AG09319 (cell line): ENCODE measurements at places on chromosomes 13 and 19.

GRCh38 chr13:75375329-75375728, 106.6 kb downstream of the TBC1D4 start:
- no peak for DNase-seq

DNA sequence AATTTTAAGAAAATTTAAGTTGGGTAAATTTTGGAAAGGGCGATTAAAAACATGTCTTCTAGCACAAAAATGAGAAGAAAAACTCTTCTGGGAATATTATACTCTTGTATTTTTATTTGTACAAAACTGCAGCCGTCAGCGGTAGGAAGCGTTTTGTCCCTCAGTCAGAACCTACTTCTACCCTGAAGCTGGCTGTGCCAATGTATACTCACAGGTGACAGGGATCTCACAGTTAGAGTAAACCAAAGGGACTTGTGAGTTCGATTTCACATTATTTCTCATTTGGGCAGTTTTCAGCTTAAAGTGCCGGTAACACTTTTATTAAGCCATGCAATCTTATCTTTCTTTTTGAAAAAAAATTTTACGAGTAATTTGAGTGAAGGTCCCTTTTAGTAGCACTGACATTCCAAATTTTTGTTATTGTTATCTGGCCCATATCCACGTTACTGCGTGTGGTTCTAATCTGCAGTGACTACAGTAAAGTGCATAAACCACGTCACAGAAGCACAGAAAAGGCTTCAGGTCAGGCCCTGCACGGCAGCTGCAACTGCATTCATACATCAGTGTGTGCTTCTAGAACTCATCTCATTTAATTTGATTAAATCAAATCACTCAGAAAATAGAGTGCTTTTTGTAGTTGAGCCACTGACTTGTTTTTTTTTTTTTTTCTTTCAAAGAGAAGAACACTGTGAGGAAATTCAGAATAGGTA, 387.3 kb downstream of the LIG4 start:
- DNase-seq, result no peak

DNA sequence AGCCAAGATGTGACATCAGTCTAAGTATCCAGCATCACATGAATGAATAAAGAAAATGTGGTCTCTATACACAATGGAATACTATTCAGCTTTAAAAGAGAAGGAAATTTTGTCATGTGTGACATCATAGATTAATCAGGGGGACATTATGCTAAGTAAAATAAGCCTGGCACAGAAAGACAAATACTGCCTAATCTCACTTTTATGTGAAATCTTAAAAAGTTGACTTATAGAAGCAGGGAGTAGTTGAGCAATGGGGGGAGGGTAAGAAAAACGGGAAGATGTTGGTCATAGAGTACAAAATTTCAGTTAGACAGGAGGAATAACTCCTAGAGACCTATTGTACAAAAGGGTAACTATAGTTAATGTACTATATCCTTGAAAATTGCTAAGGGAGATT, 10.4 kb upstream of the LCP1 start:
- DNase-seq, result no peak

- no peak for DNase-seq
Measured at GRCh38 chr19:55258476-55258827, 365 bp downstream of the PPP6R1 start.

- DNase-seq, result no peak
Measured at GRCh38 chr13:53460796-53461195, 432.2 kb downstream of the OLFM4 start.

GRCh38 chr13:111521030-111521429, 200.6 kb downstream of the TEX29 start:
- DNase-seq, result no peak

DNA sequence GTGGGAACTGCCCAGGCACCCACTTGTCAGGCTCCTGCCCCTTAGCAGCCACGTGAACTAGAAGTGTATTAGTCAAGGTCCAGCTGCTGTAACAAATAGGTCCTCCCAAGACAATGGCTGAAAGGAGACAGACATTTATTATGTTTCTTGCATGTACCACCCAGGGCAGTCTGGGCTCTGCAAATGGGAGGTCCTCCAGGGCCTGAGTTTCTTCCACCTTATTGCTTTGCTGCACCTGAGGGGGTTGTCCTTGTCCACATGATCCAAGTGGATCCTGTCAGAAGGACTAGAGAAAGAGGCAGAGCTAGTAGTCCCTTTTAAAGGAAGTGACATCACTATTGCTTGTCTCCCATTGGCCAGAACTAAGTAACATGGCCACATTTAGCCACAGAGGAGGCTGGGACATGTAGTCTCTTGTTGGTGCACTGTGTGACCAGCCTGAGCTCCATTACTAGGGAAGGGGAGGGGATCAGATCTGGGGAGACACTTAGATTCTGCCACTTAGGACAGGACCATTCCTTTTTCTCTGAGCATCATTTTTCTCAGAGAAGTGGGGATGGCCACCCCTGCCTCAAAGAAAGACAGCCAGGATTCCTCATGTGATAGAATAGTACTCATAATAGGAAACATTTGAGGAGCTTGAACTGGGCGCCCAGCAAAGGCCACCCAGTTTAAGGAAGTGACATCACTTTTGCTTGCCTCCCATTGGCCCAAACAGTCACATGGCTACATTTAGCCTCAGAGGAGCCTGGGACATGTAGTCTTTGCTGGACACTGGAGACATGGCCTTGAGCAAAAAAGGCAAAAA, 15.1 kb downstream of the CC2D1A start:
- DNase-seq, result no peak

DNA sequence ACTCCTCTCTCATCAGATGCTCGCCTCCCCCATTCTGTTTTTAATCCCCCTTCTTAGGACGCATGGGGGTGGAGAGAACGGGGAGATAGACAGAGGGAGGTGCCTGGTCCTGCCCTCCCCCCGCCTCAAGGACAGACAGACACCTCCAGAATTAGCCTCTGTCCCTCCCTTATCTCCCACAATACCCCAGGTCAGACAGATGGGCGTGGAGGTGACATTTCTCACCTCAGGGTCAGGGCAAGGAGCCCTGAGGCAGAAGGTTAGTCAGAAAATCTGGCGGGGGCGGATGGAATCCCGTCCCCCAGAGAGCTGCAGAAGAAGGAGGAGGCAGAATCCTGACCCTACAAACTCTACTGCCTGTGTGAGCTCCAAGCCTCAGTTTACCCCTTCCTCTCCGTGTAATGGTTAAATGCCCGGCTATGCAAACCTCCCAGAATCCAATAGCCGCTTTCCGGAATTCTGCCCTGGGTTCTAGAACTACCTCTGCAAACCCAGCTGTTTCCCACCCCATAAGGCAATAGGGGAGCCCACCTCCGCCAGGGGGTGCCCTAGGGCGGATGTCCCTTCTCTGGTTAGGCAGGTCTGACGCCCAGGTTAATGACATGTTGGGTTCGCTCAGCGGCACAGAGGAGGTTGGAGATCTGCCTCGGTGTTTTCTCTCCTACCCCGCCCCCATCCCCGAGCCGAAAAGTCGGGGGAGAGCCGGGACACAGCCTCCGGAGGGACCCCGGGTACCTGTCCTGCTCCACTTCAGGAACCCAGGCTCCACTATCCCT, 900 bp downstream of the PPP1R13L start:
- no peak for DNase-seq

DNA sequence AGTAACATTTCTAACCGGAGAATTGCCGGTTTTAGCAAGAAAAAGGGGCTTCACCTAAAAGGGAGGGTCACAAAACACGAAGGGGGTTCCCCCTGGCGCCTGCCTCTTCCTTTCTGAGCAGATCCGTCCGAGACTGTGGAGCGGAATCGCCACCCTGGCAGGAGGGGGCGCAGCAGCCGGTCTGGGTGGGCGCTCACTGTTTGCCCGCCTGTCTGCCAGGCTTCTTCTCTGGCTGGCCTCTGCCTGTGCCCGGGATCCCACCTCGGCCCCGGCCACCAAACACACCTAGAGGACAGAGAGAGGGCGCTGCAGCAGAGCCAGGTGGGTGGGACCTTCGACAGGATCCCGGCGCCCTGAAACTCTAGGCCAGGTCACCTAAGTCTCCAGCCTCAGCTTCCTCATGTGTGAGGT, 15.6 kb downstream of the LSM4 start:
- DNase-seq, result no peak
